Stimulated activated CD8-positive, alpha-beta memory T cell treated with anti-CD3 and anti-CD28 coated beads, Interleukin-7, amount 100 ng/mL, for 1 hour (primary cell): ENCODE measurements at places on chromosomes 7 and 10.

DNA sequence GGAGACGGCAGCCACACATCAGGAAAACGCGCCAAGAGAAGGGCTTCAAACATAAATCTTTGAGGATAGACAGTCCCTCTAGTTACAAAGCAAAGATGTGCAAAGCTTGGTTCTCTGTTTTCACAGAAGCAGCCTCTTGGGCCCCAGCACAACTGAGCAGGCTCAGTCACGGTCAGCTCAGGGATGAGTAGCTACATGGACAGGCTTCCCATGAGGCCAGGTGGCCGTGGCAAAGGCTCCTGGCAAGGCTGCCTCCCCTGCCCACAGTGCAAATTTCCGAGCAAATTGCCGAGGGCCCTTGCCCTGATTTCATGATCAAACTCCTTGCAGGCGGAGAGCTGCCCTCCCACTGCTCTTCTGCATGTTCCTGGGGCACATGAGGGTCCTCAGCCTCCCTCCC is 37.8 kb upstream of the EN2 start:
- no peak for DNase-seq

DNA sequence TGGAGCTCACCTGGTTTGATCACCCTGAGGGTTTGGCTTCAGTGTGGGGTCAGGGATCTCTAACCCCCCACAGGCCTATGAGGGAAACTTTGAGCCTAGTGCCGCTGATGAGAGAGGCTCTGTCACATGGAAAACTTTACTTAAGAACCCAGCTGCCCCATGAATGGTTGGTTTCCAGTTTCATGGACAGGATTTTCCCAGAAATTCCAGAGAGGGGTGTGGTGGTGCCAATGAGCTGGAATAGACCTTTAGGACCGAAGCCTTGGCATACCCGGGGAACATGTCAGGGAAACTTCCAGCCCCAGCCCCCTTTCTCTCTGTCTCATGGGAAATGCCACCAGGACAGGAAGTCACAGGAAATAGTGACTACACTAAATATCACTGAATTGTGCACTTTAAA is 36.9 kb downstream of the AKR1B1 start:
- DNase-seq: no peak

GRCh38 chr7:135714534-135715009 is 13.4 kb downstream of the SLC13A4 start:
- DNase-seq: no peak

DNA sequence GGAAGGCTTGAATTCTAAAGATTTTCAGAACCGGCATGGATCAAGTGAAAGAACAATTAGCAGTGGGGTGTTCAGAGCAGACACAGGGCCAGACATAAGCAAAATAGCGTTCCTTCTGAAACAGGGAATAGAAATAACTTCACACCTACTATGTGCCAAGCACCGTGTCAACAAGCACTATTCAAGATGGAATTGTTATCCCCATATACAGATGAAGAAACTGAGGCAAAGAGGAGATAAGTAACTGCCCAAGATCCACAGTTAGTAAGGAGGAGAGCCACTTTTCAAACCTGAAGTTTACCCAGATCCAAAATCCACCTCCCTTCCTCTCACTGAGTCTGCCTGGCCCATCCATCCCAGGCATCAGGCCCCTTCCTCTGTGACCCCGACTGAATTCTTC is 73.6 kb upstream of the PIK3CG start:
- no peak for DNase-seq

- DNase-seq: no peak
Measured at GRCh38 chr7:103952408-103952807, 37.0 kb downstream of the RELN start.

DNA sequence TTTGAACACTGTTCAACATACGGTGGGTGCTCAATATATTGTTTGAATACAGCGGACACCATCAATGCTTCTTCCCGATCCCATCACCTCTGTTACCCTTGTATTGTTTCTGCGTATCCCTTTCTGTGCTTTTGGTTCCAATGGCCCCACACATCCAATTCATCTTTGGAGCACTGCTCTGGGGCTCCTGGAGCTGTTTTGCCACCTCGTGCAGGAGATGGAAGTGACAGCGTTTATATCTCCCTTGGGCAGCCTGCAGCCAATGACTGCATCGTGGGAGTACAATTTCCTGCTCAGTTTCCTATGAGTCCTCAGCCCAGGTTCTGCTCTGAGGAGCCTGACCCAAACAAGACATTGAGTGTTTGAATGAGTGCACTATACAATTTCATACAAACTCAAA is 50.2 kb upstream of the PIK3CG start:
- DNase-seq: no peak

- no peak for DNase-seq
Measured at GRCh38 chr10:81127931-81128330, 590.2 kb downstream of the SH2D4B start.

GRCh38 chr7:80150611-80151273 is 16.1 kb downstream of the GNAI1 start:
- no peak for DNase-seq

GRCh38 chr10:118965645-118966044 is 63.9 kb upstream of the NANOS1 start:
- no peak for DNase-seq

DNA sequence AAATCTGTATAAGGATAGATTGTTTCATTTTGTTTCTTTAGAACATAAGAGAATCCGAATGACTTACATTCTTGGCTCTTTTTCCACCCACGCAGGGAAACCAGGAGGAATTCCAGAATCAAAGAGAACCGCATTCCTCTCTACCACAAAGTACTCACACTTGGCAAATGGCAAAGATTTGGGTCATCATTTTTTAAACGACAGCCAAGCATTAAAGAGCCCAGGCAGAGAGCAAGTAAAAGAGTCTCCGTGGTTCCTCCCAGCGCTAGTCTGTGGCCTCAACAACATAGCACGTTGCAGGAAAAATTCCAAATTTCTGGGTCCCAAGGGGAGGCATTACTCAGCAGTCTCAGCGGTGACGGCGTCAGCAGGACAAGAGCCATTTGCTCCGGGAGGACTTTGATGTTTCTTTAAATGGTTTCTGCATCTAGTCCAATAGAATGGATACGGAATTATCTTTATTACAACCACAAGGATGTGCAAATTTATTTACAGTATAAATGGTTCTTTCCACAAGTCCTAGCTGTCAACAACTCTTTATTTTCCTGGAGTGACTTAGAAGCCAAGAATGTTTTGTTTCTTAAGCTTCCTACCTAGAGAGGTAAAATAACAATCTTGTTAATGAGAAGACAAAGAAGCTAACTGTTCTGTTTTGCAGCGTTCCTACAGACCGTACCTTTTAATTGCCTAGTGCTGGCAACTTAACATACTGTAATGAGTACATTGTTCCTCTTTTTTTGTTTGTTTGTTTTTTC is 232.5 kb downstream of the SKIDA1 start:
- DNase-seq: no peak

DNA sequence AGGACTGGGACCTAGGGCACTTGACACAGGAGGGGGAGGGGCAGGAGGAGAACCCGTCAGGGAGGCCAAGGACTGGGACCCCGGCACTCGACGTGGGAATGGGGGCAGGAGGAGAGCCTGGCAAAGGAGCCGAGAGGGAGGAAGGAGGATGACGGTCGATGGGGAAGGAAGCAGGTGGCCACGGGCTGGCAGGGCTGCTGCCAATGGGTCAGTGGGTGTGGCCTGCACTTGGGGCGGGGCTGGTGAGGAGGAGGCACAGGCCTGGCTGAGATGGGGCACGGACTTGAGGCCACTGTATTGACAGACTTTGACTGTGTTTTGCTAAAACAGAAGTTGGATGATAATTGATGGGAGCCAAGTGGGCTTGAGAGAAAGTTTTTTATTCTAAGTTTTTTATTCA is 68.9 kb downstream of the RBM33 start:
- DNase-seq: no peak

DNA sequence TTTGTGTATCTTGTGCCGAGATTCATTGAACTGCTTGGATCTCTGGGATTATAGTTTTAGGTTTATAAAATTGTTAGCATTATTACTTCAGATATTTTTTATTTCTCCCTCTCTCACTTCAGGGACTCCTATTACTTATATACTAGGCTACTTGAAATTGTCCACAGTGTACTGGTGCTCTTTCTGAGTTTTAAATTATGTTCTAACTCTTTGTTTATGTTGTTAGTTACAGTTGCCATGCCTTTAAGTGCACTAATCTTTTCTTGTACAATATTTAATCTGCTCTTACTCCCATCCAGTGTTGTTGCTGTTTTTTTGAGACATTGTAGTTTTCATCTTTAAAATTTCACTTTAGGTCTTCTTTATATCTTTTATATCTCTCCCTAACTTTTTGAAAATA is 13.1 kb downstream of the PLEKHS1 start:
- no peak for DNase-seq

DNA sequence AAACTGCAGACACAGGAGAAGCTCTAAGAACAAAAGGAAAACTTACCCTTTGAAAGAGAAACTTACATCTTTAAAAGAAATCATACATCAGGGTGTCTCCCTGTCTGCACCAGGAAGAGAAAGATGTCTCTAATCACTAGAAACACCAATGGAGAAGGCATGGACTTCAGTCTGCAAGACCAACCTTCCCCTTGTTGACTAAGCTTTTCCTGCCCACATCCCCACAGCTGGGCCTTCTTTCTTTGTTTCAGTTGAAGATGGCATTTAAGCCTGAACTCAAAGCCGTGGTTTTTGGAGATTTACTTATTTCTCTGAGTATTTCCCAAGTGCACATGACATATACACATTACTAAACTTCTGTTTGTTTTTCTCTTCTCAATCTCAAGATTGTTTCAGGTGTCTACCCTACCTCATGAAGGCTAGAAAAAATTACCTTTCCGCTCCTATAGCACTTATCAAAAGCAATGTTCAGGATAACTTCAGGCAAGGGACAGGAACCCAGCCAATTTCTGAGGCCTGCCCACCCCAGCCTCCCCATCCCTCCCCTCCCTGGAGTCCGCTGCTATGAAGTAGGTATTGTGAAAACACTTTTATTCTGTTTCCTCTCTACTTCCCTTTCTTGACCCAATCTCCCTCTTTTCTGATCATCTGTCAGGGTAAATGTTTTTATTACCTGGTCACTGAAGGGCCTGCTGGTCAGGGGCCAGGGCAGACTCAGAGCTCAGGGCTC is 2.8 kb upstream of the SLC29A3 start:
- DNase-seq: no peak

DNA sequence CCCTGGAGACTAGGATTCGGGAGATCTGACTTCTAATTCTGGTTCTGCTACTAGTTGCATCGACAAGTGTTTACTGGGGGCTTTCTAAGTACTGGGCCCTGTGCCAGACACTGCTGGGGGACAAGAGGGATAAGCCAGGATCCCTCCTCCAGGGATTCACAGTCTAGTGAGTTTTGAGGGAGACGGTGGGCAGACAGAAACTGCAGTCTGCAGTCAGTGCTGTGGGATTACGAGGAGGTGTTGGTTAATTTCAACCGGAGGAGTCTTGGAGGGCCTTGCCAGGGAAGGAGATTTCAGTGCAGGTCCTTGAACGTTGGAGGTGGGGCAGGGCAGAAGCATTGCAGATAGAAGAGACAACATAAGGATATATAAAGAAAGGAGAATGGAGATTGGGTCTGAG is 3.5 kb upstream of the KCNH2 start:
- no peak for DNase-seq

DNA sequence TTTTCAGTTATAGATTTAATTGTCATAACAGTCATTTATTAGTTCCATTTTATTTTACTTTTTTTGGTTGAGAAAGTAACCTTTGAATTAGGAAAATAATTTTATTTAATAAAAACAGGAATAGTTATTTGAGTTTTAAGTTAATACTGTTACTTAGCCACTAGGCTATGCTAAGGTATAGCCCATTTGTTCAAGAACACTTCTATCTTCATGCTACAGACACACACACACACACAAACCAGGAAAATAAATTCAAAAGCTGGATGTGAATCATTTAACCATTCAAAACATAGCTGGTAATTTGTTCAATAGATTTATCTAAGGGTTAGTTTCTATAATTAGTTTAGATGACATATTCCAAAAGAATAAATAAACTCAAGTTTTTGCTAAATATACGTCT is 148.4 kb downstream of the RNF133 start:
- DNase-seq: no peak

GRCh38 chr7:132966754-132967469 is 115.0 kb downstream of the CHCHD3 start:
- no peak for DNase-seq

DNA sequence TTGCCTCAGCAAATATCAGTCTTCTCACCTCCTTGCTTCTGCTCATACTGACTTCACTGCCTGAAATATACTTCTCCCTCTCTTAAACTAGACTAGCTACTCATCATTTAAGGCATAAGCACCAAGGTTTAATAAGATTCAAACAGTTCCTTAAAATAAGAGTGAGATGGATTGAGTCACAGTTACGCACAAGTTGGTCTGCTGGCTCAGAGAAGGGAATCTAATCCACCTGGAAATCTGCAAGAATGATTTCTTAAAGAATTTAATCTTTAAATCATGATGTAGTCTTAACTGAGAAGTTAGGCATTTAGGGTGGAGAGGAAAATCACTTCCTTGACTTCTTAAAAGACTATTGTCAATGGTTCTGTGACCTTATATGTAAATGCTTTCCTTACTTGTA is 56.2 kb upstream of the TMEM140 start:
- no peak for DNase-seq

- DNase-seq: no peak
Measured at GRCh38 chr7:66152371-66153191, 37.9 kb downstream of the CRCP start.

- no peak for DNase-seq
Measured at GRCh38 chr7:99267841-99268576, 4.6 kb upstream of the MYH16 start.

DNA sequence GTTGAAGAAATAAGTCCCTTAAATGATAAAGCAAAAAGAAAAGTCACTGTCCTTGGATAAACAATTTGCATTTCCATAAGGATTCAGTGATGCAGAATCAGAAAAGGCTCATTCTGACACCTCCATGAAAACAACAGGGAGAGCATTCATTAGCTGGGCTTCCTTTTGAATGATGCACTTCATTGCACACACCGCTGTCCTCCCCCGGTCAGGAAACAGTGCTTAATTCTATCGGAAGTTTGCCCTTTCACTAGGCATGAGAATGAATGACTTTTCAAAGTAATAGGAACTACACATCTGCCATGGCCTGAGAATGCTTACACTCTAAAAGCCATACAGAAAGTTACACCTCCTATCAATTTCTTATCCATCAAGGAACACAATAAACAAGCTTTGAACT is 4.2 kb downstream of the PCDH15 start:
- DNase-seq: no peak

DNA sequence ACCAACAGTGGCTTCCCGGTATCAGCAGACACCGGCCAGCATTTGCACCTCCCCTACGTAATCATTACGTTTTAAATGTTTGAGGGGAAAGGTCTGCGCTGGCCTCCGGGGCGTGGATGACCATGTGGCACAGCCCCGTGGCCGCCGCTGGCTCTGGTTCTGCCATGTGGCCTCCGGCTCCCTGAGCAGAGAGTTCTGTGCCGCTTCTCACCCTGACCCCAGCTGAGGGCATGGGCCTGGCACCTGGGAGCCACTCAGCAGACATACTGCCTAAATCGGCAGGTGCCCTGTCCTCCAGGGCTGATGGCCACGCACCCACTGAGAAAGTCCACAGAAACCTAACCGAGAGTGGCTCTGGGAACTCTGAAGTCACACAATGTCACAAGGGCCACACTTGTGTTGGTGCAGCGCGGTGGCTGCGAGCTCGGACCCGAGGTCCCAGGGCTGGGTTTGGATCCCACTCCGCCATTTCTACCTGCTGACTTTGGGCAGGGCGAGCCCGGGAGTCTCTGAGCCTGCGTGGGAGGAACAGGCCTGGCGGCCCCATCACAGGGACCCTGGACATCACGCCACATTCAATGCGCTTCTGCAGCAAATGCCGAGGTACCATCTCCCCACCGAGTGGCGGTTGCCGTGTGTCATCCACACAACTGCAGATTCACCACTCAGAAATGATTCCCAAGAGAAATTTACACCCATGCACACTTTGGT is 25.3 kb downstream of the CFAP46 start:
- DNase-seq: no peak
